Activated CD8-positive, alpha-beta T cell treated with anti-CD3 and anti-CD28 coated beads, Interleukin-2, amount 10 ng/mL, durations not matched to agents 7 days and 5 days (primary cell): ENCODE measurements at places on chromosomes 16 and 17. TPM values are rescaled to one million over a fixed set of nuclear protein-coding genes. Genes with fewer than 3 reads are reported as not detected.

GRCh38 chr17:60823515-60823914, 145.9 kb downstream of the BCAS3 start:
- DNase-seq = no peak

DNA sequence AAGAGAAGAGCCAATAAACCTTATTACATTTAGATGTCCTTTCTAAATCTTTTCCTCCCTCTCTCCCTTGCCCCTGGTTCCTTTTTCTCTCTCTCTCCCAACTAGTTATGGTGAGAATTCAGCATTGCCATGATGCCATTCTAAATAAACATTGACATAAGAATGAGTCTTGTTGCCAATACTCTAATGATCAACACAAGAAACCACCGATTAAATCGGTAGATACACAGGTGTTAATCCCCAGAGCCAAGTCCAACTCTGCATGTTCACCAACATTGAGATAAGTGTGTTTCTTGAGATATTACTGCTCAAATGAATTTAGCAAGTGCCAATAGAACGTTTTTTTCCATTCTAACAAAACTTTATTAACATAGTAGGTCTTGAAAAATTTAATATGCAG, 412.1 kb downstream of the KCNJ2 start:
- DNase-seq = no peak

DNA sequence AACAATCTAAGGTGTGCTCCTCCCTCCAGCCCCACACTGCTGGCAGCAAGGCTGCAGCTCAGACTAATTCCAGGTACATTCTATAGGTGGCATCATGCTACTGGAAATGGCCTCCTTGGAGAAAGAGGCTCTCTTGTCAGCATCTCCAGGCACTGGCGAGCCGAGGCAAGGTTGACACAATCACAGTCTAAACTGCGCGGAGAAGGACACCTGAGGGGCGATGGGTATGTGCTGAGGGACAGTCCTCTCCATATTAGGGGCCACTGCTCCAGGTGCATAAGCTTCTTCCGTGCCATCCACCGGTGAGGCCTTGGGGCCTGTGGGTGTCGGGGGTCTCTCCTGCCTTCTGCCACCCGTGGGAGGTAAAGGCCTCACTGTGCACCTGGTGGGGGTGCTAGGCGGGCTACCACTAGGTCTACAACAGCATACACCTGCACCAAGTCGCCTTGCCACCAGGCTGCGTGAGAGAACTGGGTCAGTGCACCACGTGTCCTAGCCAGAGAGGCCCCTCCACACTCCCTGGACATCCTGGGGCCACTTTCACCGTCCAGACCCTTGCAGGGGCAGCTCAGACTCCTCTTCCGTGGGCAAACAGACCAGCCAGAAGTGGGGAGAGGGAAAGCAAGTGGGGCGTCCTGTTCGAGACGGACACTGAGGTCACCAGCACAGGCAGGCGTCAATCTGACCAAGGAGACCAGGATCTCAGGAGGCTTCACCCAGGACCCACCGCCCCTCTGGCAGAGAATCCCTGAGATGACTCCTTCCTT, 12.1 kb upstream of the CBX8 start:
- DNase-seq = peak; percentile 62

GRCh38 chr16:56632848-56633365, 448 bp downstream of the MT1M start:
- DNase-seq = no peak

GRCh38 chr16:12203780-12204351, 227.3 kb downstream of the SNX29 start:
- no peak for DNase-seq

DNA sequence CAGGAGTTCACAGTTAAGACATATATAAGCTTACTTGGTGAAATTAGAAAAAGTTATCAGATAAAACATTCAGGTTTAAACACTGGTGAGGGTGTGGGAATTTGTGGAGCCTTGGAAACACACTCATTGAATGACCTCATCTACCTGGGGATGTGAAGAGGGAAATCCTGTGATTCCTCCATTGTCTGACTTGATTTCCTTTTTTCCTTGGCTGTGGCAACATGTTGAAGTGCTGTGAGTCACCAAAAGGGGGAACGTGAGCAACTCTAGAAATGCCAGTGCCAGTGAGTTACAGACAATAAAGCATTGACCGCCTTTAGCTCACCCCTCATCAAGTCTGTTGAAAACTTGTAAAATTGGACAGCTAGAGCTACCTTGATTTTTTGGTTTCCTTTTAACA, 1.8 kb downstream of the HMOX2 start:
- peak; percentile 42 for DNase-seq

DNA sequence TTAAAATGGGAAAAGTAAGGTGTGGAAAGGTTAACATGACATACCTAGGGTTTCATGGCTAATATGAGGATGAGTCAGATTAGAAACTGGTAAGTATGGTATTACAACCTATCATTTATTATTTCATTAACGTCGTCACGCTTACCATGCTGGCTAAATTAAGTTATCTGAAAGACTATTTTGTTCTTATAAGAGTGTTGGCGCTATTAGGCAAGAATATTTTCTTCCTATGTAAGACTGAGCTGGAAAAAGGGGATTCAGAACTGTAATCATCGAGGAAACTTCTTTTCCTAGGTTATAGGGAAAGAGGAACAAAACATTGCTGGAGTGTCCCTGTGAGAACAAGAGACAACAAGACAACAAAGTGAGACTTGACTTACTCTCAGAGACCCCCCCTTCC, 440.8 kb downstream of the KCNJ2 start:
- DNase-seq = no peak

DNA sequence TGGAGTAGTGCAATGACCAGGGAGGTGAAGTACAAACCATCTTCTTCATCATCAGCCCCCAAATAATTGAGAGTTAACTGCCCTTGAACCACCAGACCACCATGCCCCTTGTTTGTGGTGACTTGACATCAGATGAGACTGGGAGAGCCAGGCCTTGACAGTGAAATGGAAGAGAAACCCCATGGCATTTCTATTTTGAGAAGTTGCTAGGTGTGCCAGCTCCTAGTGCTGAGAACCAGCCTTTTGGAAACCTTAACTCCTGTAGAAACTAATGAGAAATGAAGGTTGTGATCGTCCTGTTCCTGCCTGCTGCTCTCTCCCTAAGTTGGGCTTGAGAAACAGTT, 2.8 kb downstream of the TMEM94 start:
- no peak for DNase-seq

DNA sequence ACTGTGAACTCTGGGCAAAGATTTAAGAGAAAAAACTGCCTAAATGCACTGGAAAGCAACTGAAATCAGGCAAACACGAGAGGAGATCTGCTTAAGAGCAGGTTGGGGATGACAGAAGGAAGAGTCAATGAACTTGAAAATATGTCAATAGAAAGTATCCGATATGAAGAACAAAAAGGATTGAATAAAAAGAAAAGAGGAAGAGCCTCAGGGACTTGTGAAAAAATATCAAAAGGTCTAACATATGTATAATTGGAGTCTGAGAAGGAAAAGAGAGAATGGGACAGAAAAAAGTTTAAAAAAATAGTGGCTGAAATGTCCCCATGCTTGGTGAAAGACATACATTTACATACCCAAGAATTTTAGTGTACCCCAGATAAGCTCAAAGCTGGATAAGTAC, 195.5 kb downstream of the COPRS start:
- no peak for DNase-seq

- DNase-seq = no peak
Measured at GRCh38 chr16:80664226-80664625, 123.4 kb downstream of the DYNLRB2 start.

DNA sequence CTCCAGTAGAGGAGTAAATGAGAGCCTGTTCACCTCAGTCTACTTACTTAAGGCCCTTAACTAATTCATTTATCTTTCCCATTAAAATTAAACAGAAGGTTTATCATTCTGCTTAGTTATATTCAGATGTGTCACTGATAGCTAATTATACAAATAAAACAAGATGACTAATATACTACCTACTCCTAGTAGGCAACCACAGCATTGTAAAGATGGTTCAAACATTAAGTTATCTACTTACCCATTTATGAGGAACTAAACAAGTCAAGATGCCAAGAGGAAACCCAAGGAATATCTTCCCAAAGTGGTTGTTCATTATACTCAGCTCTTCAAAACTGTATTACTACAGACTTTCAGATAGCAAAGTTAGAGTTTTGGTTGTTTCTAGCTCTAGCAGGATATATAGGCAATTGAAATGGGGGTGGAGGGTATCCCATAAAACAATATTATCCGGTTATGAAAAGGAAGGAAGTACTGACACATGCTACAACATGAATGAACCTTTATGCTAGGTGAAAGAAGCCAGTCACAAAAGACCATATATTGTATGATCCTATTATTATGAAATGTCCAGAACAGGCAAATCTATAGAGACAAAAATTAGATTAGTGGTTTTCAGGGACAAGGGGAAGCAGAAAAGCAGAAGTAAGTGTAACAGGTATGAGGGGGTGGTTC, 56.5 kb downstream of the SPAG9 start:
- no peak for DNase-seq

DNA sequence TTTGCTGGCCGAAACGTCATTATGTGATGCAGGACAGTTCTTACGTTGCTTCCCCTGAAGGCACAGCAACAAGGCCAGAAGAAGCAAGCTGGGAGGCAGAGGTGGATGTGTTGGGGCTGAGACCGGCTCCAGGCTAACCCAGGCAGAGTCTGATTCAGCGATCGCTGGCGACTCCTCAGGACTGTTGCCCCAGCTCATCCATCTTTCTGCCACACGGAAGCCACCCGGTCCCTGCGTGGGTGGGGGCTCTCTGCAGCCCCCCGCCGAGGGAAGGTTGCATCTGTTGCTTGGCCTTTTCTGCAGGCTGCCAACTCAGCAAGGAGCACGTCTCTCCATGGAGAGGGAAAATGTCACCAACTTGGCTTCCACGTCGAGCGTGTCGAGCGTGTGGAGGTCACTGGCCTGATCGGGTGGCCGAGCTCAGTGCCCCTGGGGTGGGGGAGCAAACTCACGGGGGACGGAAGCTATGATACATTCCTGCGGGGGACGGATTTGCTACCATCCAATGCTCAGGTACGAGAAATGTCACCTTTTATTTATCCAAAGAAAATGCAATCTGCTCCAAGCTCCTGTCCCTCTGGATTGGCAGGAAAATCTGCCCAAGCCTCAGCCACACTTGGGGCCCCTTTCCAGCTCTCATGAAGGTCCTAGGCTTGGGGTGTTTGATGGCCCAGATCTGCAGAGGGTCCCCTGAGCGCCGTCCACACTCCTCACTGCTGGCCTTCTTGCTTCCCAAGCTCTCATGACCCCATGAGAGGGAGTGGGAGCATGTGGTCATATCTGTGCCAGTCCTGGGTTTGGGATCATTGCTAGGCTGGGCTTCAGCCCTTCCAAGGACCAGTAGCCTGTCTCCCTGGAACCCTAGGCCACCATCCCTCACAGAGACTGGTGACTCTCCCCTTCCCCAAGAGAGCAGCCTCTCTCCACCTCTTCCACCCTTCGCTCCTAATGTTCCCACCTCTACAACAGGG, 69.4 kb downstream of the RPH3AL start:
- DNase-seq = no peak

DNA sequence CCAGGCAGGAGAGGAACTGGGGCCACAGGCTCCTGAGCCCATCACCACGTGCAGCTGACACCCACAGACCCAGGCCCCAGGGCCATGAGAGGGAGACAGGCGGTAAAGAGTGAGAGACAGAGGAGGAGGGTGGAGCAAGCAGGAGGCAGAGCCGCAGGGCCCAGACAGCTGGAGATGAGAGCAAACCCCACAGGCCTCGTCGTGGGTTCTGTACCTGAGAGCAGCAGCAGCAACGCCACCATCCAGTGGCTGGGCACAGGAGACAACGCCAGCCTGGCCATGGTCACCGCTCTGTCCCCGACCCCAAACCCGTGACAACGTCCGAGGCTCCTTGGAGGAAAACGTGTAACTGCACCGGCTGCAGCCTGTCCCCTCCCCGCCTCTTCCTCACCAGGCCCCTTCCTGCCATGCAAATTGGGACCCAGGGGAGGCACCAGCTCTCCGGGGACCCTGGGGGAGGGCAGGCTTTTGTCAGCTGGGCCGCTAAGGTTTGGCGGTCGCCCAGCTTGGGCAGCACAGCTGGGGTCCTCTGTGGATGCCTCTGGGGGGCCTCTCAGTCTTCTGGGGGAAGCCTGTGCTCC, at the start of gene CD79B:
TSS of gene CD79B (minus strand) at position 351 of the 581 bp plus-strand sequence. CDS start at position 281, 70 bp downstream.
- peak; percentile 54 for DNase-seq

DNA sequence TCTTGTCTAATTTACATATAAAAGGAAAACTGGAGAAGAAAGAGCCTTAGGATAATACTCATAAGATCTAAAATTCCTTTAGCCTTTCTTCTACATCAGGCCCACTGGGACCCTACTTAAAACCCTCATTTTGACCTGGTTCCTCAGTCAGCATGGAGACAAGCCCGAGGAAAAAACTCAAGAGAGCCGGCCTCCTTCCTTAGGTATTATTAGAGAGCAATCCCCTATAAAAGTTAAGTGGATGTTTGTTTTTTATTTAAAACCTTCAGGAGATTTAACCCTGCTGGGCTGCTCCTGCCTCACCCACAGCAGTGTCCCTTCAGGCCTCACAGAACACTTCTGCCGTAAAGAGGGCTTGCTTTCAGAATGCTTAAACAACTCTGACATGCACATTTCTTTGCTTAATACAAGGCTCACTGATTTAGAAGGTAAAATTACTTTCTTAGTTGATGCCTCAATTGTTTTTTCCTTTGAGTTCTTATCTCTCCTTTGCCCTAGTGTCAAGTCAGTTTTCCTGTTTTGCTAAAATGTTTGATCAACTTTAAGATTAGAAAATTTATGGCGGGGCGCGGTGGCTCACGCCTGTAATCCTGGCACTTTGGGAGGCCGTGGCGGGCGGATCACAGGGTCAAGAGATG, 145.6 kb upstream of the TBX2 start:
- DNase-seq = no peak

DNA sequence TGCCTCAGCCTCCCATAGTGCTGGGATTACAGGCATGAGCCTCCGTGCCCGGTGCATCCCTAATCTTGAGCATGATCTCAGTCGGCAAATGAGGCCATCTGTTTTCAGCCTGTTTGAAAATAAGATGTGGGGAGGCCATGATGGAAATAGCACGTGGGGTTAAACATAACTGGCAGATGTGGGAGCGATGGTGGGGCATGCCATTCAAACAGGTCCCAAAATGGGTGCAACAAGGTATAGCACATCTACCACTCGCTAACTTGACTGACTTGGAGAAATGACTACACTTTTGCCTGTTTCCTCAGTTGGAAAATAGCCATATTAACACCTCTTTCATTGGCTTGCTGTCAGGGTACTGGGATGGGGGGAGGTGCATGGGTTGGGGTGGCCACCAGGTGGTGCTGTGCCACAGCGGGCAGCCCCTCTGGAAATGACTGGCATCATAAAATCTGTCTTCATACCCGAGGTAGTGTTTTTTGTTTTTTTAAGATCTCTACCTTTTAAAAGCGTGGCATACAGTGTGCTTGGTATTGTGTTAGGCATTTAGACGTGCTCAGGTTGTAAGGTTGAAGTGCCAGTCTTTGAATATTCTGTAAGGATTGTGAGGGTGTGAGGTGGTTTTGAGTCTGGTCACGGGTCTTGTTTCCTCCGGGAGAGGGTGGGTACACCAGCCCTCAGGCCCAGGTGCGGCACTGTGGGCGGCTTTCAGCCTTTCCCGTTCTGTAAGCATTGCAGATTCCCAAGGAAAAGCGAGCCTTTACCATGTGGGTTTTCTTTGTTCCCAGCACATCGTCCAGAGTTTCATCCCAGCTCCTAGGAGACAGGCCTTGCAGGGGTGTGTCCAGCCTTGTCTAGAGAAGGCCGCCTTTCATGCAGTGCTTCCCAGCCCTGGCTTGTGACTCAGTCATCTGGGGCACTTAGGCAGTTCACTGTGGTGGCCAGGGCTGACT, 2.9 kb upstream of the TTYH2 start:
- DNase-seq = peak; percentile 83

The CCL3 gene
- total RNA-seq = 4.2 TPM

The HERPUD1 gene
- total RNA-seq = 95.2 TPM

The RAB26 gene
- 0.26 TPM for total RNA-seq

The KRT25 gene
- total RNA-seq = not detected

The IRX3 gene
- total RNA-seq = not detected

The CD300A gene
- total RNA-seq = 2.8 TPM

The HS3ST3B1 gene
- 10.3 TPM for total RNA-seq

The CCDC144A gene
- 0.47 TPM for total RNA-seq
